ENCODE measurements at places on chromosomes 13 and 19. TPM values are rescaled to one million over a fixed set of nuclear protein-coding genes. Genes with fewer than 3 reads are reported as not detected.

Gene WASF3
- total RNA-seq = 21.2 TPM

Gene CTU1
- total RNA-seq = 7.3 TPM

Gene OVOL3
- not detected for total RNA-seq

Gene NLRP4
- total RNA-seq = not detected

Gene ZNF726
- total RNA-seq = 2.8 TPM

Gene PLIN5
- total RNA-seq = 4.6 TPM

Gene ZNF577
- 2.6 TPM for total RNA-seq

Gene MYBPC2
- total RNA-seq = not detected

Gene OR7C1
- total RNA-seq = not detected

Gene LRRC25
- not detected for total RNA-seq

Gene PCDH8
- under 0.01 TPM for total RNA-seq

Gene C3
- total RNA-seq = 0.44 TPM

Gene VAV1
- total RNA-seq = not detected

Measured in lung microvascular endothelial cell (primary cell).